ENCODE measurements at places on chromosomes 3 and 15.

- DNase-seq = no peak
Measured at GRCh38 chr3:125675791-125676190, 80.5 kb upstream of the OSBPL11 start.

DNA sequence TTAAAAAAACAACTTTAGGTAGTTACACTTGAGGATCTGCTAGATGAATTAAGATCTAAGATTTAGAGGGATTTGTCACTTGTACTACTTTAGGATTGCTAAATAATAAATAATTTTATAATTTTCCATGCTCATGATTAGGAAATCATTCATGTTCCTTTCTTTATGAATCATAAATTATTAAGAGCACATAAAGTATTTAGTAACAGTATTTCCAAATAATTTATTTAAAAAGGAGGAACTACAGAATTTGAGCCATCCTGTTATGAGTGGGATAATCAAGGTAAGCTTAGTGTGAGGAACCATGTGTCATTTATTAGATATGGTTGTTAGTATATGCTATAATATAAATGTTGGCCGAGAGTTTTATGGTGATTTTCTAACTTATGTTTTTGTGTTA, 37.5 kb upstream of the C3orf38 start:
- DNase-seq = no peak

- no peak for DNase-seq
Measured at GRCh38 chr3:190496859-190497258, 17.0 kb upstream of the IL1RAP start.

- DNase-seq = no peak
Measured at GRCh38 chr3:60549863-60550262, 701.4 kb downstream of the FHIT start.

GRCh38 chr3:112653881-112654300, 12.9 kb upstream of the CCDC80 start:
- no peak for DNase-seq

DNA sequence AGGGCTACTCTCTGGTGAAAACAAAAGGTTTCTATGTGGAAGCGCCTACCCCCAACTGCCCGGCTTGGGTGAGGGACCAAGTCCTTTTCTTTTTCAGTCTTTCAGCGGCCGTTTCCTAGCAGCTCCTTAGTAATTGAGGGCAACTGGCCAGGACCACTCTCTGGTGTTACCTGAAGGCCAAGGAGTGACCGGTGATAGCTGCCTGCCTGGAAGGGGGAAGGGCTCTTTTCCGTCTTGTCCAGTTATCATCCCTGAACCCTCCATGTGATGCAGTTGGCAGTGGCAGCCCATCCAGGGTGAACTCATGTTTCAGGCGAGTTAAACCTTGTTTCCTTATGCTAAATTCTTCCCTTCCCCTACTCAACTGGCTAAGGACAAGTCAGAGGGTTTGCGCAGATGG, 33.3 kb downstream of the RHCG start:
- DNase-seq = no peak

DNA sequence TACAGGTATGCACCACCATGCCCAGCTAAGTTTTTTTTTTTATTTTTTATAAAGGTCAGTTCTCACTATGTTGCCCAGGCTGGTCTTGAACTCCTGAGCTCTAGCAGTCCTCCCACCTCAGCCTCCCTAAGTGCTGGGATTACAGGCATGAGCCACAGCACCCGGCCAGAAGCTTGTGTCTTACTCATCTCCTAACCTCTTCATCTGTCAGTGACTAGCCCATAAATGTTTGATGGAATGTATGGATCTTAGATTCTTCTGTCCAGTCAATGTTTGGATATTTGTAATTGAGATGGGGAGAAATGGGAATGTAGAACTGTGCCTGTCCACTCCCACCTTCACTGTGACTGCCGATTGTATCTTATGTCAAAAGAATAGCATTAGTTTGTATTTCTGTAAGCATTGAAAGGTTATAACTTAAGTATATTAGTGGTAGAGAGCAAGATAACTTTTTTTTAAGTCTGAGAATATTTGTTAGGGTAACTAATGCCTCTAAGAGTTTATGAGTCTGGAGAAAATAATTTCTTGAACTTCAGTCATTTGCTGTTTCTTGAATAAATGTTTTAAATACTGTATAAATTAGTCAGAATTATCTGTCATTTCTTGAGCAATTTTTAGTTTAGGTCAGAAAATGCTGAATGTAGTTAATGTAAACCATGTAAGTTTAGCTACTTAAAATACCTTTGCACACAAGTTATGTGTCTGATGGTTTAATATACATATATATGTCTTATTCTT, 215.3 kb upstream of the CGNL1 start:
- DNase-seq = no peak

DNA sequence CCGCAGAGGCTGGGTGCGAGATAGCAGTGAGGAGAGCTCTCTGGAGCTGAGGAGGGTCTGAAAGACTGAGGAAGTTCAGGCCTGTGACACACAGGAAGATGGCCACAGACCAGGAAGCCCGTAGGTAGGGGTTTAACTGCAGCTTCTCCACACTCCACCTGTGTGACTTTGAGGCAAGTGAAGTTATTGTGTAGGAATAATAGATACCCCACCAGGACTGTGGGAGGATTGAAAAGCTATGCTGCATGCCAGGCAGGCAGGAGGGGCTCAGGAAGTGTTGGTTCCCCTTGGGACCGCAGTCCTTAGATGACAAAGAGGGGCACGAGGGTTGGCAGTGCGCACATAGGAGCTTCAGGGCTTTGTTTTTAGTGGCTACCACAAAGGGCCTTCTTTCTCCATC, 50.9 kb downstream of the MAGEF1 start:
- no peak for DNase-seq

DNA sequence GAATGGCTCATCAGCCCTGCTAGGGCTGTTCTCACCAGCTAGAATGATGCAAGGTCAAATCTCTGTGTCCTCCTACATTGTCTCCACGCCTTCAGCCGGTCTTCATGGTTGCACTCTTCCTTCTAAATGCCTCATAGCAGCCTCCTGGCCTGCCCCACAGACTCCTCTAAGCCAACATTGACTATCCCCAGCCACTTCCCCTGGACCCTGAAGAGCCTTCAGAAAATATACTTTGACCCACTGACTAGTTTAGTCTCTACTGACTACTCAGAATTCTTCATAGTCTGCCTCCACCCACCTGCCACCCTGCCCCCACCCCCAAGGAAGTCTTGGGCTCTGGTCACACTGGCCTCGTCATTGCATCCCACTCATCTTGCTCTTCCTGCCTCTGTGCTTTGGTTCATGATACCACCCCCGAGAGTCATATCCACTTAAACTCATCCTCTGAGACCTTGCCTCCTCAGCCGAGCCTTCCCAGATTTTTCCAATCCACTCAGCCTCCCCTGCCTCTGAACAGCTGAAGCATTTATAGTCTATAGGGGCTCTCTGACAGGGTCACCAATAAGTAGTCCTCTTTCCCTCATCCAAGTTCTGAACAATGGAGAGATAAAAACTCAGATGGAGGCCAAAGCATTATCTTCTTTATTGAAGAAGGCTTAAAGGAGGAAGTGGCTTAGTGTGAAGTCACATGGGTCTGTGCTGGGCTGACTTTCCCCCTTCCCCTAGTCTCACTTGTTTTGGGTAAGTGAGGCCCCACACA, 9.5 kb upstream of the DOCK3 start:
- no peak for DNase-seq

DNA sequence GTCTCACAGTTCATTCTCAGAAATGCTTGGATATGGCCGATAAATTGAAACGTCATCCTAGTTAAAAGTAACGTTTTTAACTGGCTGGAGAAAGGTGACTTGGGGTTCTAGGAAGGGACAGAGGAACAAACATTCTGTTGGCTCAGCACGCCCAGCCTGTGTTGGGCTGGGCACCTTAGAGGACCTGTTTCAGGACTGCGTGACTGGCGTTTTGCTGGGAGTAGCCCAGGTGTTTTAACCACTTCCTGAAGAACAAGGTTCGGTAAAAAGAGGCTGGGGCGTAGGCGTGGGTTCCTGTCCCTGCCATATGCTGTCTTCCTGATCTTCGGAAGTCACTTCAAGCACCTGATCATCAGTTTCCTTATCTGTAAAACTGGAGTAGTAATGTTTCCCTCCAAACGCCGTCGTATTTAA, 1.1 kb upstream of the TLNRD1 start:
- peak; percentile 60 for DNase-seq

DNA sequence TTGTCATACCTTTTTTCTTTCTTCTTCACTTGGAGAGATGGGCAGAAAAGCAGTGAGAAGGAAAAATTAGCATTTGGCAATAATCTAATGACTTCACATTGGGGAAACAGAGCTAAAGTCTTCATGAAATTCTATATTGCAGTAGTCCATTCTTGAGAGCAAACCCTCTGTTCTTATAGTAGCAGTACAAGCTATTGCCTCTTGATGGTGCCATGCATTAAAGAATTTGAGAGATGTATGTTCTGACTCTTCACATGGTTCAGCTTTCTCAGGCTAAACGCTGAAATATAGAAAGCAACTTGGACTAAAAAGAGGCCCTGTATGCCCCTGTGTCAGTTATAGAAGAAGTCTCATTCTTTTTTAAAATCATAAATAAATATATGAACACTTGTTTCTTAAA, 36.0 kb downstream of the PHLDB2 start:
- DNase-seq = no peak

DNA sequence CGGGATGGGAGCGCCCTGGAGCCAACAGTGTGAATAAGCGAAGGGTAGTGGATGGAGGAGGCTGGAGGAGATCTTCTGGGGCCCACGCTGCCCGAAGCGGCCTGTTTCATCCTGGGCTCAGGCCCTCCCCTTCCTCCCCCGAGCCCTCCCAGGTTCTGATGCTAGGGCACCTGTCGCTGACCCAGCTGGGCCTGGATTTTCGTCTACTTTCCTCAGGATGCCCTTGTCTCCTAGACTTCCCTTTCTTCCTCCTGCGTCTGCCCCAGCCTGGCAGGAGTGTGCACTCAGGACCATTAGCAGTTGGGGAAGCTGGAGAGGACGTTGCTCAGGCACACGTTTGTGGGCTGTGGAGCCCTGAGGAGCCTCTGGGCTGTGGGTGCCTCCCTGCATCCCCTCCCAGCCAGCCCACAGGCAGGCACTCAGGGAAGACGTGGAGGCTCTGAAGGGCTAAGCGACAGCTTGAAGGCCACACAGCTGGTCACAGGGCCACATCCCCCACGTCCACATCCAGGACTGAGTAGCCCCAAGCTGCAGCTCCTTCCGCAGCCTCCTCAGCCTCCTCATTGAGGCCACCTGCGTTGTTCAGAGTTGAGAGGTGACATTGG, 23.9 kb upstream of the PIGZ start:
- DNase-seq = no peak

DNA sequence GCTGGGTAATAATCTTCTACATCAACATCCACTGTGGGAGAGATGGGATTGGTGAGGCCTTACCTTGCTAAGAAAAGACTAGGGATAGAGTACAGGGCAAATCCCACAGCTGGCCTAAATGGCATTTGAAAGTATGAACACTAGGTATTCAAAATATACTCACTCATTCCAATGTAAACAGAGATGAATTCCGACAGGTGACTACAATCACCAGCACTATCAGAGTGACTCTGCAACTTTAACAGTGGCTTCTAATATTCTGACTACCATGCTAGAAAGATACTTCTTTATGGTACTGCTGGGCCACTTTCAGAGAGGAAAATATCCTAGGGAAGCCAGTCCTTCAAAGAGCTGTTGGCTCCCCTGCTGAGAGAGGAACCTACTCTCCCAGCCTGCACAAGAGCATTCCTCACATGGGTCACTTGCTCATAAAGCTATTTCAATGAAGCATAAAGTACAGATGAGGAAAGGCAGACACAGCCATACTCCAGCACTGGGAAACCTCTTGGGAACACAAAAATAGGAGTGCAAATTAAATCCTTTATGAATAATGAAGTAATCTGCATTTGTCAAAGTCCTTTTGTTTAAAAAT, 21.5 kb upstream of the MAN2C1 start:
- DNase-seq = no peak

- DNase-seq = no peak
Measured at GRCh38 chr3:47008851-47009224, 29.4 kb downstream of the NBEAL2 start.

DNA sequence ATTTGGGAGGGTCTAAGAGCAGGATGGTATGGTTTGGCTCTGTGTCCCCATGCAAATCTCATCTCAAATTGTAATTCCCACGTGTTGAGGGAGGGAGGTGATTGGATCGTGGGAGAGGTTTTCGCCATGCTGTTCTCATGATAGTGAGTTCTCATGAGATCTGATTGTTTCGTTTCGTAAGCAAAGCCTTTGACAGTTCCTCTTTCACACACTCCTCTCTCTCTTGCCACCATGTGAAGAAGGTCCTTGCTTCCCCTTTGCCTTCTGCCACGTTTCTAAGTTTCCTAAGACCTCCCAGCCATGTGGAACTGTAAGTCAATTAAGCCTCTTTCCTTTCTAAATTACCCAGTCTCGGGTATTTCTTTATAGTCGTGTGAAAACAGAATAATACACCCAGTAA, 553.7 kb downstream of the TAFA4 start:
- DNase-seq = no peak

All from T-helper 2 cell (primary cell).